ENCODE measurements at places on chromosomes 1 and 21.

- DNase-seq: peak; percentile 67
These were observed 25.1 kb downstream of the WDR64 start for GRCh38 chr1:241677201-241677600.

DNA sequence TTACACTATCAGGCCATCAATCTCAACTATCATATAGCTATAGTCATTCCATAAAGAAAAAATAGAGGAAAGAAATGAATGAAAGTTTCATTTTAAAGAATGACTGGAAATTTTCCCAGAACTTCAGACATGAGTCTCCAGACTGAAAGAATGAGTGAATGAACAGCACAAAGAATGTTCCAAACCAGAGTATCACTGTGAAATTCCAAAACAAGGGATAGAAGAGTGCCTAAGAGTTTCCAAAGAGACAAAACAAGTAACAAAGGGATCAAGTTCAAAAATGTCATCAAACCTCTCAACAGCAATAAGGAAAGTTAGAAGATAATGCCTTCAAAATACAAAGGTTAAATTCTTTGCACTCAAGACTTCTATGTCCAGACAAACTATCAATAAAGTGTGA is 114.9 kb downstream of the DENND1B start:
- no peak for DNase-seq

GRCh38 chr1:11930571-11931445 is 3.7 kb upstream of the PLOD1 start:
- no peak for DNase-seq

GRCh38 chr1:201305815-201306214 is 22.5 kb downstream of the PKP1 start:
- DNase-seq: no peak

Data from CD4-positive, alpha-beta T cell treated with Interleukin-6 at 100 ng/mL for 8 hours (primary cell).